A172 (cell line): ENCODE measurements at places on chromosomes 5 and 9.

DNA sequence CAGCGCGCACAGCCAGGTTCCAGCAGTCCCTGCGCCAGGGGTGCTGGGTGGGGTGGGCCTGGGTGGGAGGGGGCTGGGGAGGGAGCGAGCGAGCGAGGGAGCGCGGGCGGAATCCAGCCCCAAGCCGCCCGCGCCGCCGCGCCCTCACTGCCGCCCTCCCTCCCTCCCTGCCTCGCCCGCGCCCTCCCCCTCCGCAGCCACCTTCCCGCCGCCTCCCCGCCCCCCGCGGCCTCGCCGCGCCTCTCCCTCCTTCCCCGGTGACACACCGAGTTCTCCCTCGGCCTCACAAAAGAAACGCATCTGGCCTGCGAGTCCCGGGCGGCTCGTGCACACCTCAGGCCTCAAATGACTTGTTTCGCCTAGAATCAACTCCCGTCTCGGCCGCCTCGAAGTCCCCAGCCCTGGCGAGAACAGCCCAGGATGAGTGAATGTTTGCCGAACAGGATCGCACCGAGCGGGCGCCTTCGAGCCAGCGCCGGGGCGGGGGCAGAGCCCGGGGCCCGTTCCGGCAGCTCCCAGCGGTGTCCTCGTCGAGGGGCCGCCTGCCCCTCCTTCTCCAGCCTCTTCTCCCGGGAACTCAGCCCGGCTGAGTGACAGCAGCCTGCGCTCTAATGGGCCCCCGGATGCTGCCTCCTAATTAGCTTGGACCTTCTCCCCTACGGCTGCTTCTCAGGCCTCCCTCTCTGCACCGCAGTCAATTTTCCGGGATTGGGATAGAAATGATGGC, 371 bp upstream of the PITX1 start:
- DNase-seq = peak; percentile 65

GRCh38 chr9:129884220-129885017, 49.2 kb downstream of the USP20 start:
- DNase-seq = peak; percentile 78

DNA sequence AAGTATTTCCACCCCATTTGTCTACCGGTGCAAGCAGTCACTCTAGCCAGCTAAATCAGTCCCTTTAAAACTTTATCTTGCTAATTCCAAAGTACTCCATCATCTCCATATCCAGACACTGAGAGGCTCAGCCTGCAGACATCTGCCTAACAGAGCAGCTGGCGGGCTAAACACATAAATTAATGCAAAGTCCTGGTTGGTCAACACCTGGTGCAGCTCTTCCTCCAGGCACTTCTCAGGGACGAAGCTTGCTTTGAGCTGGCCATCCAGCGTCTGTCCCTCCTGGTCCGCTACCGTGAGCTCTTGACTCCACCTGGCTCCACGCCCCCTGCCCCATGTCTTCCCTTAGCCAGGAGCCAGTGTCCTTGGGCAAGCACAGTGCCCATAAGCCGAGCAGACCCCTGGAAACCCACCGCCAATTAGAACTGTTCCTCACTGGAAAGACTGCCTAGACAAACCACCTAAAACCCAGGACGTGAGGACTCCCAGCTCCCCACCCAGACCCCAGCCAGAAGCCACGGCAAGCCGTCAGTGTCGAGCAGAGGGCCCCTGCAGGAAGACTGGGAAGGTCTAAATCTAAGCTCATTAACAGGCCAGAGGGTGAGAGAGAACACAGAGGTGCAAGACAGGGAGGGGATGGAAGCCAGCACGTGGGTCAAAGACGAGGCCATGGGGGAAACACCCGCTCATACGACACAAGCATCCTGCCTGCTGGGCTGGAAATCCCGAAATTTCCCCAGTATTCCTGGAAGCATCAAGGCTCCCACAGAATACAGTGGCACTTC, 120.0 kb downstream of the COL23A1 start:
- DNase-seq = no peak

- peak; percentile 14 for DNase-seq
Measured at GRCh38 chr5:107074996-107075395, 595.7 kb downstream of the EFNA5 start.

DNA sequence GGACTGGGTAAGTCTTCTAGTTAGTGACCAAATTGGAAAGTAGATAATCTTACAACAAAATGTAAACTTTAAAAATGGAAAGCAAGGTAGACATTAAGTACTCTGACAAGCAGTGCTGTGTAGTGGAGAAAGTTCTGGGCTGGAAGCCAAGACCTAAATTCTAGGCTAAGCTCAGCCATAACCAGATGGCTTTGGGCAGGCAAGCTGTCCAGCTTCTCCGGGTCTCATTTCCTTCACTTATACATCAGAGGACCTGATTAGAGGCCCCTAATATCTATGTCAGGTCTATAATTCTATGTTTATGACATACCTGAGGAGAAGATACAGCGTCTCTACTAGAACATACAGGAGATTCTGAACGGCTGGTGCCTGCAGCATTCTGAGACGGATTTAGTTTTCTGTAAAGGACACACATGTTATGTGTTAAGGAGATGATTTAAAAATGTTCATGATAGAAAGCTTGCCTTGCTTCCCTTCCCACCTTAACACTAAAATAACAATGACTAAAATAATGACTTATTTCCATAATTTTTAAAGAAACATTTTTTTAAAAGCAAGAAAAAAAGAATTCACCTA, 61.2 kb downstream of the ELL2 start:
- peak; percentile 30 for DNase-seq

- no peak for DNase-seq
Measured at GRCh38 chr5:141877356-141878185, 639 bp downstream of the PCDH1 start.

- DNase-seq = no peak
Measured at GRCh38 chr5:127585661-127586060, 63.2 kb upstream of the CTXN3 start.

- no peak for DNase-seq
Measured at GRCh38 chr5:134467231-134467630, 55.5 kb upstream of the CDKN2AIPNL start.

GRCh38 chr9:19989213-19989612, 200.4 kb upstream of the SLC24A2 start:
- DNase-seq = no peak
